ENCODE measurements at places on chromosomes 4 and X.
A peak's percentile ranks its signal among the peaks of the same experiment; 100 is the strongest.

GRCh38 chr4:52659722-52660261 lies 691 bp upstream of the USP46 start:
- DNase-seq = peak; percentile 43

GRCh38 chrX:151386838-151387459 lies 10.1 kb upstream of the VMA21 start:
- no peak for DNase-seq

DNA sequence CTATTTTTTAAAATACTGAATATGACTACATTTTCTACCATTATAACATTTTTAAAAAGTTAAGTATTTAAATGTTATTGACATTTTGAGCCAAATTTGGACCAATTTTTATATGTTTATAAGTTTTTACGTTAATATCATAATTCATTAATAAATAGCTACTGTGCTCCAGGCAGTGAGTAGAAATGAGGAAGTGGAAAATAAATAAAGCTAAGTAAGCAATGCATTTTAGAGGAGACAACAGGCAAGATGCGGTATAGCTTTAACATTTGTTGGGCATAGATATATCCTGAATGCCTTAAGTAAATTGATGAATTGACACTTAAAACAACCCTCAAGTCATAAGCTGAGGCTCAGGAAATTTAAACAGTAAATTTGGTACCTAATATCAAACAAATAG lies 474.8 kb downstream of the PCDH10 start:
- DNase-seq = no peak

- DNase-seq = no peak
Observed at GRCh38 chr4:173405840-173406606, 7.1 kb upstream of the SCRG1 start.

GRCh38 chrX:110015032-110015431 lies 12.1 kb downstream of the TMEM164 start:
- no peak for DNase-seq

- DNase-seq = peak; percentile 25
Observed at GRCh38 chr4:152850377-152850776, 70.6 kb downstream of the ARFIP1 start.

DNA sequence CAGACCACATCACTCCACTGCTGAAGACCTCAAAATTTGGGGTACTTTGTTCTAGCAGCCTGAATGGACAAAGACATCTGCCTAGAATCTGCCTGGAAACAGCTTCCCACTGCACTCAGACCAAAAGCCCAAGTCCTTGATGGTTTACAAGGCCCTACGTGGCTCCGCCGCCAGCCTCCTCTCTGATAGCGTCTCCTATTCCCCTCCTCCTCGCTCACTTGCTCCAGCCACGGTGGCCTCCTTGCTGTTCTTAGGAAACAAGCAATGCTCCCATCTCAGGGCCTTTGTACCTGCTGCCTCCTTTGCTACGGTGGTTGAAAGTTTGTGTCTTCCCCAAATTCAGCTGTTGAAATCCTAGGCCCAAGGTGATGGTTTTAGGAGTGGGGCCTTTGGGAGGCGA lies 34.7 kb upstream of the SORCS2 start:
- no peak for DNase-seq

DNA sequence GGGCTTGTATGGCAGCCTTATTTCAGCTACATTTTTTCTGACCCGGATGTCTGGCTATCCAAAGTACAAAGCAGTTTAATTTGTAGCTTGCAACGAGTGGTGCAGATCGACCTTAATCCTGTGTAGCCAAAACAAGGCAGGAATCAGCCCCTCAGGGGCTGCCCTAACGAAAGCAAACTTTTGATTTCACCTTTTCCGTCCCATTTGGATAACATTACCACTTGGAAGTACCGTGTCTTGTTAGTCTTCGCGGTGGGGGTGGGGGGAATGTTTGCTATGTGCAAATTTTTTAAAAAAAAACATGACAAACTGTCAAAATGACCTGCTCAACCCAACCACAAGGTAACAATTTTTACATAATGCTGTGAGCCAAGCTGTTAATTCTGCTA lies 766 bp upstream of the DNAJB14 start:
- DNase-seq = no peak

DNA sequence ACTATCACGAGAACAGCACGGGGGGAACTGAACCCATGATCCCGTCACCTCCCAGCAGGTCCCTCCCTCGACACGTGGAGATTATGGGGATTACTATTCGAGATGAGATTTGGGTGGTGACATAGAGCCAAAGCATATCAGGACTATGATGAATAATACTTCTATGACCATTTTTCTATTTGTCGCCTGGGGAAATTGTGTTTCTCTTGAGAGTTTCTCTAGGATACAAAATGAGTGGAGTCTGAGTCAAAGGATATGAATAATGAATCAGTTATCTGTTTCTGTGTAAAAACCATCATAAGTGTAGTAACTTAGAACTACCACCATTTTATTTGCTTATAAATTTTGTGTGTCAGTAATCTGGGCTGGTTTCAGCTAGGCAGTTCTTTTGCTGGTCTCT lies 533.0 kb upstream of the ARX start:
- DNase-seq = no peak

GRCh38 chr4:189002475-189002874 lies 863.2 kb downstream of the TRIML1 start:
- DNase-seq = no peak

- no peak for DNase-seq
Observed at GRCh38 chrX:54449929-54450328, 9.7 kb downstream of the TSR2 start.

GRCh38 chr4:2599304-2599654 lies 62.8 kb downstream of the FAM193A start:
- DNase-seq = no peak

GRCh38 chr4:136664988-136665387 lies 867.3 kb downstream of the PCDH18 start:
- no peak for DNase-seq

GRCh38 chrX:152637649-152638442 lies at the start of gene GABRQ:
GABRQ (plus strand) TSS chrX:152637895; CDS start chrX:152638203, 308 bp downstream.
- peak; percentile 19 for DNase-seq

GRCh38 chr4:2154215-2154740 lies 87.6 kb downstream of the HAUS3 start:
- no peak for DNase-seq

DNA sequence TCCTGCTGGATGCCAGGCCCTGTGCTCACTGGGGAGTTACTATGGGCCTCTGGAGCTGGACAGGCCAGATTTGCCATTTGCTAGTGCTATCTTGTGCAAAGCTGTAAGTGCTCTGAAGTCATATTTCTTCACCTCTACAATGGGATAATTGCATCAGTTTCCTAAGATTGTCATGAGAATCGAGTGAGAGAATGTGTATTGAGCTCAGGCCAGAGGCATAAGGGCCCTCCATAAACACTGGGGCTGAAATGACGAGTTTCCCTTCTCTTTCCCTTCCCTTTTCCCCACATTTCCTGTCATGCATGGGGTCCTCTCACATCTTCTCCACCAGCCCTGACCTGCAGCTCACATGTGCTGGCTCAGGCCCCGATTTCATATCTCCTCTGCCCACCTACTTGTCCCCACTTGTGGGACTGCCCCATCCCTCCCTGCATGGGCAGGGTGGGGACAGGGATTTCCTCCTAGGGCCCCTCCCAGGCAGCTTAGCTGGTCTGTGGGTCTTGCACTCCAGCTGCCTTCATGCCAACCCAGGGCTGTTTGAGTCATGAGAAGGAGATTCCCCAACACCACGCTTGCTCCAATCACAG lies 358.8 kb downstream of the MID1IP1 start:
- no peak for DNase-seq

All from activated T-cell treated with anti-CD3 and anti-CD28 coated beads, Interleukin-2, amount 50 U/mL, for 48 hours (primary cell).